ENCODE measurements at places on chromosomes 7 and 10.

DNA sequence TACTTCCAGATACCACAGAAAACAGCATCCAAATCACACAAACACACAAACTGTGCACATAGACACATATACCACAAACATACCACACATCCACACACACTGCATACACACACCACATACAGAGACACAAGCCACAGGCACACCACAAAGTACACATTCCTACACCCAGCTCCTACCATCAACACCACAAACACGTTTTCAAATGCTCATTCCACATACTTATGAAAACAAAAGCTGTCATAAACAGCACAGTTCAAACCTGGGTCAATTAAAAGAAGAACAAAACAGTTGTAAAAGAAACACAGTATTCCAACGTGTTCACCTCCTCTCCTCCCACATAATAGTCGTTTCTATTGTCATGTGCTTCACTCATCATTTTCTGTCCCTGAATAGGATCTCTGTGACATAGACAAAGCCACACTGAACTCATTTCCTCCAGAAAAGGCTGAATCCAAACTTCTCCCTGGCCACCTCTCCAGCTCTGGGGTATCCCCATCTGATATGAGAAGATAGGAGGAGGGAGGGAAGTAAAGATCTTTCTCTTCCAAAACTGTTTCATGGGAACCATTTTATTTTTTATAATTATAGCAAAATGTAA, 89.2 kb downstream of the CXCL12 start:
- no peak for DNase-seq

GRCh38 chr7:115881476-115881875, 149.1 kb downstream of the TFEC start:
- no peak for DNase-seq

GRCh38 chr10:131775433-131775832, 125.4 kb upstream of the PPP2R2D start:
- no peak for DNase-seq

GRCh38 chr7:70712942-70713341, 419.0 kb upstream of the GALNT17 start:
- DNase-seq, result no peak

DNA sequence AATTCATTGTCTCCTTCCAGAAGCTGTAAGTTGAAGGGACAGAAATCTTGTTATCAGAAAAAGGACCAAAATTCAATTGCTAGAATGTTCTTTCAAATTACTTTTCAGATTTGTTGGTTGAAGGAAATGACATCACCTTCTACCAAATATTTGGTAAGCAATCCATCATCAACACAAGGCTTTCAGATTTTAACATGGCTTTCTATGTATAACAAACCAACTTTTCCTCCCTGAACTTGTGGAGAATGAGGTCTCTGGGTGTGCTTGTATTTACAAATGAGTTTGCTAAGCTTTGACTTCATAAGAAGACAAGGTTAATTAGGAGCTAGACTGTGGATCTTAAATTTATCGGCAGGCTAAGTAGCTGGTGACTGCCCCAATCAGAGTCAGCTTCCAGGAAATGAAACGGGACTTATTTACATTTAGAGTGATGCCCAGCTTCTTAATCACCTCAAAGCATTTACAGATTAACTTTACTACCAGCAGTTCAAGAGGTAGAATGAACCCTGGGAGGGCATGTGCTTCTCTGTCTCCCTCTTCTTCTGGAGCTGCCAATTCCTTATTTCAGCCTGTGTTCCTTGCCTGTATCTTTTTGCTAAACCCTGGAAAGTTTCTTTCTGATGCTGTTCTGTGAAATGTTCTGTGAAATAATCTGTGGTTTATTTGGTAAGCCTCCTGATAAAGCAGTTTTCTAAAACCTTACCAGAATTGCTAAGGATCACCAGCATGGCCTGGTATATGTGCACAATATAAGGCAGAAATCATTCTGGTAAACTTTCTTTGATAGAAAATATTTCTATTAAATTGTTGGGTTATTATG, 248.8 kb upstream of the FZD8 start:
- DNase-seq, result no peak

DNA sequence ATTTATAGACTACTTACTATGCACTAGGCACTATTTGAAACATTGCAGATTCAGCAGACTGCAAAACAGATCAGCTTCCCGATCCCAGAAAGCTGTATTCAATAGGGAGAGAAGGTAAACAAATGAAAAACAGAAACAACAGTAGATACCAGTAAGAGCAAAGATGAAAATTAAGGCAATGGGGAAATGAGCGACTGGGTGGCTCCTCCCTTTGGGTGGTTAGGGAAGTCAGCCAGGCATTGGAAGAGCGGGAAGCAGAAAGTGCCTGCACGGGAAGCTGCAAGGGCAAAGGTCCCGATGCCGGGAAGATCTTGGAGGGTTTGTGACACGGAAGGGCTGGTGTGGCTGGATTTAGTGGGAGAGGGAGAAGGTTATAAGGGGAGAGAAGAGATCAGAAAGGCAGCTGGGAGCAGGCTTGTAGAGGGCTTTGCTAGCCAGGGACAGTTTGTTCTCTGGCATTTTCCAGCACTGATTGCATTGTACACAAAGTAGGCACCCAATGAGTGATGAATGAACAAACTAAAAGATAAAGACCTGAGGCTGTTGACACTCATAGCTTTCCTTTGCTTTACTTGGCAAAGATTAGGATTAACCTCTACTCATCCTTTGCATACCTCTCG, 67.8 kb downstream of the NAMPT start:
- DNase-seq, result no peak

DNA sequence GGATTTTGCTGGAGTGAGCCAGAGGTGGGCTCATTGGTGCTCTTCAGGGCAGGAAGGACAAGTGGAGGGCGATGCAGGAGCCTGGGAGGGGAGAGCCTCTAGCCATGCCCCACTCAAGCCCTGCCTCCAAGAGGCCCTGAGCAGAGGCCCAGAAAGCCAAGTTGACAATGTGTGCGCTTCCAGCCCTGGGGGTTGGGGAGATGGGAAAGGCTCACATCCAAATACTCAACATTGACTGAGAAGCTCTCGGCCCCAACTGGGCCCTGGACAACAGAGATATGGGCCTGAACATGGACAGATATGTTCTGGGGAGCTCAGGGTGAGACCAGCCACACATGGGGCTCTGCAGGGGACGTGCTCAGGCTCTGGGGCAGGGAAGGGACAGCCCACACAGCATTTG, 39.0 kb downstream of the FRMPD2 start:
- DNase-seq, result no peak

DNA sequence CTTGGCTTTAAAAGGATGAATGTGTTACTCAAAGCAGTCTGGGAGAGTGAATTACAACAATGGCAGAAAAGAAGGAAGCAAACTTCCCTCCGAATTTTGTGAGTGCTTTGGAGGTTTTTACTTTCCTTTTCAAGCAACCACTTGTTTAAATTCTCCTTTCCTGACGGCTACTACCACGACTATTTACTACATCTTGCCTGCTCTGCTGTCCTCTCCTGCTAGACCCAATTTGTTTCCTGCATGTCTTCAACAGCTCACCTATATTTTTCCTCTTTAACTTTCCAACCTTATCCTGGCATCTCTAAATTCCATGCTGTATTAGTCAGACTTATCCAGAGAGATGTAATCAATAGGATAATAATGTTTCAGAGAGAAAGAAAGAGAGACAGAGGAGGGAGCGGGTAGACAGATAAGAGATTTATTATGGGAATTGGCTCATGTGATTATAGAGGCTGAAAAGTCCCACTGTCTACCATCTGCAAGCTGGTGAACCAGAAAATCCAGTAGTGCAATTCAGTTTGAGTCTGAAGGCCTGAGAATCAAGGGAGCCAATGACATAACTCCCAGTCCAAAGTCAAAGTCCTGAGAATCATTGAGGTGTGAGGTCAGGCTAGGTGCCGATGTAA, 42.8 kb upstream of the SLC13A1 start:
- no peak for DNase-seq

All from glutamatergic neuron (in vitro differentiated cells).